ENCODE measurements at places on chromosomes 4 and X.

GRCh38 chr4:159966746-159967145 lies 863.9 kb downstream of the RAPGEF2 start:
- no peak for DNase-seq

DNA sequence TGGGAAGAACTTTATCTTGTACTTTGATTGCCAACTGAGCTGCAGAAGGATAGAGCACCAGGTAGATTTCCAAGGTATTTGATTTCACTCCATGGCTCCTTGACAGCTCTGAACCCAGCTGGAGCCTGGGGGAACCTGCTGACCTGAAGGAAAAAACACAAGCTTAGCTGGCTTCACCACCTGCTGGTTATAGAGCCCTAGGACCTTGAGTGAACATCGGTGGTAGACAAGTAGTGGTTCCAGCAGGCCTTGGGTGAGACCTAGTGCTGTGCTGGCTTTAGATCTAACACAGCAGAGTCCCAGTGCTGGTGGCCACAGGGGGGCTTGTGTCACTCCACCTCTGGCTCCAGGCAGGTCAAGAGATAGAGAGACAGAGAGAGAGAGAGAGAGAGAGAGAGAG lies 1102.6 kb downstream of the ADGRL3 start:
- no peak for DNase-seq

- DNase-seq, result no peak
Measured at GRCh38 chrX:65744965-65745364, 77.5 kb downstream of the MSN start.

DNA sequence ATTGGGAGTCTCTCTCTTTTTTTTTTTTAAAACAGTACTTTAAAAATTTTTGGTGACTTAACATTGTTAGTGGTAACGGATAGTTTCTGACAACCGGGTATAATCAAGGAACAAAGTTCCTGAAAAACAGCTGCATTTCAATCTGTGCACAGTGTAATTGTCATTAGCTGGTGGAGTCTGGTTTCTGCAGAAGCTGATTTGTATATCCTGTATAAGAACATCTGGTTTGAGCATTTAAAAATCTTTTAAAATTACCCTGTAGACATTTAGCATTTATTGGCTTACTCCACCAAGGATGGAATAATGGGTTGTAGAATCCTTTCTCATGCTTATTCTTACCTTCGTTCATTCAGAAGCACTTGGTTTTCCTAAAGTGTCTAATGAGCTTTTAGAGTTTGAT lies 11.2 kb downstream of the JADE1 start:
- no peak for DNase-seq

- peak; percentile 27 for DNase-seq
Measured at GRCh38 chr4:1243451-1244080, 5.4 kb downstream of the CTBP1 start.

- no peak for DNase-seq
Measured at GRCh38 chr4:75726577-75726976, 2.2 kb downstream of the USO1 start.

GRCh38 chr4:120902925-120903324 lies 19.6 kb downstream of the PRDM5 start:
- DNase-seq, result no peak

GRCh38 chrX:131424895-131425294 lies 119.0 kb upstream of the OR13H1 start:
- DNase-seq, result no peak

GRCh38 chr4:121800638-121800960 lies 524 bp upstream of the EXOSC9 start:
- DNase-seq, result no peak

DNA sequence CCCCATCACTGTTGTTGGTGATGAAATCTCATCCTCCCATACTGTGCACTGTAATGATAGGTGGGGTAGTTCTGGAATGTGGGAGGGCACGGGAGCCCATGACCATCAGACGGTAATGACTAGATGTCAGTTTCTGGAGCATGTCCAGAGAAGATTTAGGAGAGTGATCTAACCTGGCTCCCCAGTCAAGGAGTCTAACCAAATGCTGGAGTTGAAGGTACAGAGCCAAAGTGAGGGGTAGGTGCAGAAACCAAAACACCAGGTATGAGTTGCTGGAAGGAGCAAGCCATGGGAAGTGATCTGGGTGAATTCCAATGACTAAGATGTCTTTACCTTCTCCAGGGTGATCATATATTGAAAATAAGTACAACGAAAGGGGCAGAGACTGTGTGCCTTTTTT lies 296.9 kb downstream of the INPP4B start:
- no peak for DNase-seq

DNA sequence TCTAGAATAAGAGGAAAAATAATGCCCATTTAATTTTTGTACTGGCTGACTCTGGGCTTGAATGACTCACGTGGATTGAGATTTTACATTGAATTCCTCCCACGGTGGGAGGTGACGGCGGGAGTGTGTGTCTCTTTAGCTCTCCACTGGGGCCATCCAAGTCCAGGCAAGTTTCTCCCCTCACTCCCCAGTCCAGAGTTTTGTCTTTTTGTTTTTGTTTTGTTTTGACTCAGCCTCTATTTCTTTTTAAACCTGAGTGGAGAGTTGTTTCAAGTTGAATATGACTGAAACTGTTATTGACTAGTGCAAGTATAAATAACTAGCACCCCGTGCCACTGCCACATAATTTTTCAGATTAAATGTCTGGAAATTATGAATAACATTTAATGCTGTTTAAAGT lies 13.6 kb downstream of the CHST7 start:
- DNase-seq, result no peak

- DNase-seq, result peak; percentile 25
Measured at GRCh38 chr4:54063229-54063628, 1.2 kb downstream of the CHIC2 start.

GRCh38 chr4:8321220-8321619 lies 51.7 kb downstream of the HTRA3 start:
- no peak for DNase-seq

GRCh38 chrX:1273896-1274295 lies 5.3 kb downstream of the CSF2RA start:
- no peak for DNase-seq

- DNase-seq, result no peak
Measured at GRCh38 chrX:153388722-153389459, 12.3 kb downstream of the PNMA6E start.

GRCh38 chr4:62517716-62518115 lies 1317.6 kb downstream of the ADGRL3 start:
- DNase-seq, result no peak

GRCh38 chr4:3666263-3666662 lies 99.9 kb upstream of the ADRA2C start:
- no peak for DNase-seq

DNA sequence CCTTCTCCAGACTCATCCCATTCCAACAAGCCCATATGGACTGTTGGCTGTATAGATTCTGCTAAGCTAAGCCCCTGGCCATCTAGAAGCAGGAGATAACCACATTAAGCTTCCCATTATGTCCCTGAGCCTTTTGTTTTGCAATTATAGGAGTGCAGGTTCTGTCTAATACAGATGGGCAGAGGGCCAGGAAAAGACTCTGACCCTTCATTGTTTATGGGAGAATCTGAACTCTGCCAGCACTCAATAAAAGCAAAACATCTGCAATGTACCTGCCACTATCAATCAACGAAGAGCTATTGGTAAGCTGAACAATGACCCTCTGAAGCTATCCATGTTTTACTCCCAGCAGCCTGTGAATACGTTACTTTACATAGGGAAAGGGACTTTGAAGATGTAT lies 207.3 kb upstream of the CLNK start:
- no peak for DNase-seq

DNA sequence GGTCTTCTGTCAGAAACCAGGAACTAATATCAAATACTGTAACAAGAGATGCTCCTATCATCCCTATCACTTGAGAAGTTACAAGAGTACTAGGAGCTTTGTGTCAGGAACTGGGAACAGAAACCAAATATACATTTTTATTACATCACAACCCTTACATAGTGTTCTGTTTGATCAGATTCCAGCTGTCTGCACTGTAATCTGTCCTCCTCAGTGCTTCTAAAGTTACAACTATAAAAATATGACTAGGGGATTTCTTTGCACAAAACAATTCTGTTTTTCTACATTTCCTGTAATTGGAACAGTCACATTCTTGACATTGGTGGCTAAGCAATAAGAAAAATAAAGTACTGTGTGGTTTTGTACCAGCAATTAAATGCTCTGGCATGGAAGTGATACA lies 686.0 kb downstream of the PDHA2 start:
- DNase-seq, result no peak

GRCh38 chrX:143466130-143466529 lies 51.1 kb downstream of the SPANXN3 start:
- DNase-seq, result no peak

DNA sequence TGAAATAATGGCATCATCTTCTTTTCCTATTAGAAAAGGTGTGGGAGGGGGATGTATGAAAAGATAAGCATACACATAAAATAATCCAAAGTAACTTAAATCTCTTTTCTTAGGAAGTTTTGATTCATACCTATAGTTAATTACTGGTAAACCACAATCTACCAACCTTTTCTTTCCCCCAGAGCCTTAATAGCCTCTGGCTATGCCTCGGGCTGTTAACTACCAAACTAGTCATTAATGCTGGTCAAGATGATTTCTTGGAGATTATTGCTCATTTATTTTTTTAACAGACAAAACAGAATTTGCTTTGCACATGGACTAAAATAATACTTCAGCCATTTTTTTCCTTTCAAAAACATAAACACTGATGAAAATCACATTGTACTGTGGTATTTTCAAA lies 16.9 kb downstream of the NAA11 start:
- no peak for DNase-seq

DNA sequence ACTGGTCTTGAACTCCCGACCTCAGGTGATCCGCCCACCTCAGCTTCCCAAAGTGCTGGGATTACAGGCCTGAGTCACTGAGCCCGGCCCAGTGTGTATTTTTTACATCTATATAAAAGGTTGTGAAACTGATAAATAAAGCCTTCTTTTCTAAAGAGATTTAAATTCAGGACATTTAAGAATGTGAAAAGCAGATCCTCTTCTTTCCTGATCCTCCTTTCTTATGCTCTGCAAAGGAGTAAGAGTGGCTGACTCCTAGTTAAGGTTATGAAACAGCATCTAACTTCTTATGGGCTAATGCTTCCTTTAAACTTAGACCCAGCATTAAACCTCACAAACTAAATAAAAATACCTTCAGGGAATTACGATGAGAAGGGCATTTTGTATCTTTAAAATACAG lies 197.7 kb upstream of the MAB21L2 start:
- no peak for DNase-seq

DNA sequence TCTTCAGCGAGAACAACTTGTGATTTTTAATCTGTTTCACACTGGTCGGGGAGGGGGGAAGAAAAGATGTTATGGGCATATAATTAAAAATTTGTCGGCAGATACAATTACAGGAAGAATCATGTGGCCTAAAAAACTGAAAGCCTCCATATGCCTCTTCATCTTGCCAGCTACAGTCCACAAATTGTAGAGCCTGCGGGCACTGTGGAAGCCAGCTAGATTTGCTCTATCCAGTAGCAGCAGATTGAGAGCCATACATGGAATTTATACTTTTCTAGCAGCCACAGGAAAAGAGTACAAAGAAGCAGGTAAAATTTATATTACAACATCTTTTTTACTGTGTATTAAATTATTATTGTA lies 147.3 kb downstream of the TBL1X start:
- DNase-seq, result no peak

- DNase-seq, result peak; percentile 49
Measured at GRCh38 chrX:39196192-39197102, 395.2 kb downstream of the MID1IP1 start.

- peak; percentile 66 for DNase-seq
Measured at GRCh38 chrX:9355739-9356138, 109.1 kb upstream of the TBL1X start.

DNA sequence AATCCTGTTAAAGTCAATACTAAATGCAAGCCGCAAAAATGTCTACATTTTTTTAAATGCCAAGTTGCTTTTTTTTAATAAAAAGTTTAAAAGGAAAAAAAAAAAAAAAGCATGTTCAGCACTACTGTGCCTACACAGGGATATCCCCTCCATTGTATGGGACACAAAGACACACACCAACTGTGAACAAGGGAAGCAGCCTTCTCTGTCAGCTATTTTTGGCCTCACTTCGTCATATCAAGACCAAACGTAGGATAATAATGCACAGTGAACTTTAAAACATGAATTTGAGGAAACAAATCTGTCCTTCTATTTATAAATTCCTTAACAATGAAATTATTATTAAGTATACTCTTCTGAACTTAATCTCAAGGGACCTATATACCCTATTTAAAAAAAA lies 4.4 kb downstream of the FBXW7 start:
- no peak for DNase-seq

DNA sequence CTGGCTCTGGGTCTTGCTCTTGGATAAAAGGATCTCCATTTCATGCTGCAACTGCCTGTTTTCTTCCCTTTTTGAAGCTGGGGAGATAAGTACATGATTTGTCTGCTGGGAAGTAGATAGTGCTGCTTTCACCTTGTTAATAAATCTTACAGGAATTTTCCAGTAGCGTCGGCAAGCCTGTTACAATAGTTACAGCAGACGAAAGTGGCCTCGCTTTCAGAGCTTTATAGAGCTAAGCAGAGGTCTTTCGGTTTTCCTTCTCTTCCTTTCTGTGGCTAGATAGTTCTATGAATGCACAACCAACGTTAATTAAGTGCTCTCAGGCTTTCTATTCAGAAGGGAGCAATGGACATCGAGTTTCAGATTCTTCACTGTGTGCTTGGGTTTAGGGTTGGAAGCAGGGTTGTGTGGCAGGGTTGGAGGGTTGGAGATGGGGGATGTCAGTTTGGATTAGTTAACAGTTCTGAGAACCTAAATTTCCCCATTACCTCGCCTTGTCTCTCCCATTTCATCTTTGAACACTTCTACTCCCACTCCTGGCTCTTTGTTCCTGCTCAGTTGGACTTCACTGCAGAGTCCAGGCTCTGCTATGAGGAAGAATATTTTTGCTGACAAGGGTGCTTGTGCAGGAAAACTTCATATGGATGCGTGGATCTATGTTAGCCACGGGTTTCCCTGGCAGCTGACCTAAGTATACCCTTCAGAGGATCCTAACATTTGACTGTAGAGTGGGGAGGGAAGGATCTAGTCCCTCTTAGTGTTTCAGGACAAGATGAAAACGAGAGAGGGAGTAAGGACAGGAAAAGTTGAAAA lies 237.9 kb downstream of the ARHGAP10 start:
- no peak for DNase-seq

DNA sequence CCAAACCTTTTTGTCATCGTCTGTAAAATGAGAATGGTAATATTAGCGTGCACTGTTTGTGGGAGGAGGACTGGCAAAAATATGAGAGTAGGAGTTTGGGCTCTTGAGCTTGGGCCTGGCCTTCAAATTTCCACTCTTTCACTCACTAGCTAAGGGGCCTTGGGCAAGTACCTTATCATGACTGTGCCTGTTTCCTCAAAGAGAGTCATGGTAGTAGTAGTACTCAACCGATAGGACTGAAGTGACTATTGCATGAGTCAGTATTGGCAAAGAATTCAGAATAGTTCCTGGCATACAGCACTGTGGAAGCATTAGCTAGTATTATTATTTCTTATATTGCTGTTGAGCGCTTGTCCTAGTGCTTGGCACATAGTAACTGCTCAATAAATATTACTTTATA lies 16.0 kb upstream of the RBM3 start:
- no peak for DNase-seq

- no peak for DNase-seq
Measured at GRCh38 chr4:185207466-185207865, 1.9 kb upstream of the SNX25 start.

- no peak for DNase-seq
Measured at GRCh38 chr4:128958194-128958593, 135.1 kb downstream of the SCLT1 start.

- no peak for DNase-seq
Measured at GRCh38 chr4:145058256-145058655, 39.7 kb downstream of the ANAPC10 start.

Data from CD4-positive, alpha-beta T cell treated with Interleukin-21 for 1 hour (primary cell).